Islet precursor cell (in vitro differentiated cells): ENCODE measurements at places on chromosomes 13 and 19.
A peak's percentile ranks its signal among the peaks of the same experiment; 100 is the strongest.

DNA sequence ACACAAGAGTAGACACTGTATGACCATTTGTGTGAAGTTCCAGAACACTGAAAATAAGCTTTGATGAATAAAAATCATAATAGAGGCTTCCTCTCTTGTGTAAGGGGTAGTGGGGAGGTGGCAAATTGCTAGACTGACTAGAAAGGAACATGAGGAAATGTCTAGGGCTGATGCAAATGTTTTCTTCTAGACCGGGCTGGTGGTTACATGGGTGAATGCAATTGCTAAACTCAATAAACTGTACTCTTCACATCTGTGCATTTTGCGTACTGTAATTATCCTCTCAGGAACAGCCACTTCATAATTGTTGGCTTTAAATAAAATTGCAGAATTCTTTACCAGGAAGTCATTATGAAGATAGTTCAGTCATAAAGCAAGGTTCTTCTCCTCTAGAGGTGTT lies 5.2 kb upstream of the KBTBD7 start:
- DNase-seq, result no peak

DNA sequence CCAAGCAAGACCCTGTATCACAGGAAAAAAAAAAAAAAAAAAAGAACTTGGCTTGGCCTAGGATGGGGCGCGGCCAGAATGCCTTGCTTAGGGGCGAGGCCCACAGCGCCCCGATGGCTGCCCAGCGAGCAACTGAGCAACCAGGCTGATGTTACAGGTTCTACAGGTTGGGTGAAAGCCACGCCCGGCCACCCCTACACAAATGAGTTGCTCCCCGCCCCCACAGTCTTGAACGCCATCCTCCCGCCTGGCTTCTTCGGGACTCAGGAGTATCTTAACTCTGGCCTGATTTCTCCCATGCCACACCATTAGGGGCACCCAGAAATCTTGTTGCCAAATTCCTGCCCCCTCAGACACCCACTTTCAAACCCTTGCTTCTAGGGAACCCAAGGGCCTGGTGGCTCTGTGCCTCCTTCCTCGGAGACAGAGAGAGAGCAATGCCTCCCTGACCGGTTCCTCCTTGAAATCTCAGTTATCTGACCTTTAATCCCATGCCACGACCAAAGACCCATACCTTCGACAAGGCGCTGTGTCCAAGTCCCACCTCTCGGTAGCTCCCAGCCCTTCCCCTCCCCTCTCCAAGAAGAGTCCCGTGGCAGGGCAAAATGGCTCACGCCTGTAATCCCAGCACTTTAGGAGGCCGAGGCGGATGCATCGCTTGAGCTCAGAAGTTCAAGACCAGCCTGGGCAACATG lies 1.1 kb upstream of the CBLC start:
- DNase-seq, result no peak

DNA sequence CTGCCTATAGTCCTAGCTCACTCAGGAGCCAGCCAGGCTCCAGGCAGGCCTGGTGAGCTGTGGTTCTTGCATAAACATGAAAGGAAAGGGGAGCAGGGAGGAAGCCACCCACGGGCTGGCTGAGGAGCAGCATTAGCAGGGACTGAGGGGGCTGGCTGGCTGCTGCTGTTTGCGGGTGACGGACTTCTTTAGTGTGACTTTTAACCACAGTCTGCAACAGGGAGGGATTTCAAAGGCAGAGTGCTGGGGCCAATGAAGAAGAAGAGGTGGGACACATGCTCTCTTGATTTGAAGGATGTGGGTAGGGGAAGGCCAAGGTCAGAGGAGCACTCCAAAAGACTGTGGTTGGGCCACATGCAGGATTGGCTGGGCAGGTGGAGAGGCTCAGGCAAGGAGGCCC lies 223.0 kb downstream of the DNAJC15 start:
- DNase-seq, result no peak

DNA sequence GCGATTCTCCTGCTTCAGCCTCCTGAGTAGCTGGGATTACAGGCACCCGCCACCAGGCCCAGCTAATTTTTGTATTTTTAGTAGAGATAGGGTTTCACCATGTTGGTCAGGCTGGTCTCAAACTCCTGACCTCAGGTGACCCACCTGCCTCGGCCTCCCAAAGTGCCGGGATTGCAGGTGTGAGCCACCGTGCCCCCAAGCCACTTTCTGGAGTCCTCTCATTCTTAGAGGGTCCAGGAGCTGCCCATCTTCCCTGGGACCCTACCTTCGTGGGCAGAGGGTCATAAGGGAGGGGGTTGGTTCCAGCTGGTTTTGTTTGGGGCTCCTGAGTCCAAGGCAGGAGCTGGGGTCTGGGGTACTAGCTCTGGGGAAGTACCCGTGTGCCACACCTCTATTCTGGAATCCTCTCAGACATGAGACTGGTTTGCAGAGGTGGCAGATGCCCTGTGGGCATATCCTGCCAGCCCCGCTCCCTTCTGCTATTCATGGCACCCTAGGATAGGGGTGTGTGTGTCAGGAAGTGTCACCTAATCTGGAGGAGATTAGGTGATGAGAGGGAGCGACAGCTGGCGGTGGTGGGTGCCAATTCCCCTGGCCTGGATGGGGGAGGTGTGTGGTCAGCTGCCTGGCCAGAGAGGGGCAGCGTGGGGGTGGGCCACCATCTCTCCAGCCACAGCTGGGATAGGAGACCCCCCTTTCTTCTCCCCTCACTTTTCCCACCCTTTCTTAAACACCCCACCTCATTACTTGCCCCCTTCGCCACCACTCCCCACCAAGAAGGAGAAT lies 2.1 kb downstream of the PRMT1 start:
- no peak for DNase-seq

DNA sequence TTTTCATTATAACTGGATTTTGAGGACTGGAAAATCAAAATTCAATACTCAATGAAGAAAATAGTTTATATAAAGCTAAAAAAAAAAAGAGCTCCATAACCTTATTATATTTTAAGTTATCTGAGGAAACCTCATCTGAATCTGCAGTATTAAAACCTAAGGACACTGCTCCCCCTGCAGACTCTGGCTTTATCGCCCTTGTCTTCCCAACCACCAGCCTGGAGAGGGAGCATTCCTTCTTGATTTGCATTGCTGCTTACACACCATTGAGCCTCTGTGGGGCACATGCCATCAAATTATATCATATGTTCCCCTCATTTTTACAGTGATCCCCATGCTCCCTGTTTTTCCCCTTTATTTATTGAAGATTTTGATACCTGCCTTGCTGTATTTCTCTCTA lies 871.4 kb upstream of the GPC6 start:
- DNase-seq, result peak; percentile 64

GRCh38 chr19:33661336-33661735 lies 39.6 kb downstream of the CHST8 start:
- DNase-seq, result peak; percentile 31

- no peak for DNase-seq
Observed at GRCh38 chr13:106262886-106263285, 272.6 kb downstream of the EFNB2 start.

DNA sequence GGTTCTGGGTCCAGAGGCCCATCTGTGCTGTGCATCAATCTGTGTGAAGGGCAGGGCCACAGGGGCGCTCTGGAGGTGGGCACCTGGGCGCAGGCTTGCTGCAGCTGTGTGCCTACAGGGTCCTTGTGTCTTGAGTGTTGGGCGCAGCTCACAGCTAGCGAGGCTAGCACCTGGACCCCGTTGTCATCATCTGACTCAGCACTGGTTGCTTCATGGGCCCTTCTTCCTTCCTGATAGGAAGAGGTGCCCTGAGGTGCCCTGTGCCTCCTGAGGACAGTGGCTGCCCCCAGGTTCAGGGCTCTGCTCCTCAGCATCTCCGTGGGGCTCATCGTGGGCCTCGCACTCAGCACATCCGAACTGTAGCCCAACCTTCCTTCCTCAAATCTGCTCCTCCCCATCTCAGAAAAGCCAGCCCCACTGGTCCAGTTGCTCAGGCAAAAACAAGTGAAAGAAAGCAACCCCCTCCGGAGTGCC lies 54.8 kb downstream of the GATAD2A start:
- DNase-seq, result no peak

GRCh38 chr13:113345486-113345885 lies 18.4 kb downstream of the GRTP1 start:
- DNase-seq, result no peak

DNA sequence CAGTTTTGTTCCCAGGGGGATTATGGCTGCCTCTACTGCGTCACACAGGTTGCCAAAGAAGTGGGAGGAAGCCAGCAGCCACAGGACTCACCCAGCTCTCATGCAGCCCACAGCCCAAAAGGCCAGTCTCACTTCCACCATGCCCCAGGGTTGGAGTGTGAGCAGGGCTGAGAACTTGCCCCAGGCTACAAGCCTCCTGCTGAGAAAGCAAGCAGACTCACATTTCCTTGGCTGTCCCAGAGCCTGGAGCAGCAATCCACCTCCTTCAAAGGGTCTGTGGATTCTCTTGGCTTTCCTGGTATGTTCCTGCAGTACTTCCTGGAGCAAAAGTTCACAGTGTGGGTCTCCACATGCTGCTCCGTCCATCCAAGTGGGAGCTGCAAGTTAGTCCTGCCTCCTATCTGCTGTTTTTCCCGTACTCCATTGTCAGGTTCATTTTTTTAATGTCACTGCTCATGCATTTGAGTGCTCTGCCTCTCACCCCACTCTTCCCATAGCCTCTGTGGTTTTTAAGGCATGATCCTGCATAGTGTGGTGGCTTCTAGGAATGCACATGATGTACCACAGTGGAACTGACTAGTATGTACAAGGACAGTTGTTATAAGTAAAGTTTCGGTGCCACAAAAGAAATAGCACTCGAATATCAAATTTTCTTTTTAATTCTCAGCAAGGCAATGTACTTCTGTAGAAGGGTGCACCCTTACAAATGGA lies 56.2 kb upstream of the ARHGEF7 start:
- DNase-seq, result peak; percentile 75

- no peak for DNase-seq
Observed at GRCh38 chr13:64849196-64849595, 2380.9 kb downstream of the PCDH9 start.

DNA sequence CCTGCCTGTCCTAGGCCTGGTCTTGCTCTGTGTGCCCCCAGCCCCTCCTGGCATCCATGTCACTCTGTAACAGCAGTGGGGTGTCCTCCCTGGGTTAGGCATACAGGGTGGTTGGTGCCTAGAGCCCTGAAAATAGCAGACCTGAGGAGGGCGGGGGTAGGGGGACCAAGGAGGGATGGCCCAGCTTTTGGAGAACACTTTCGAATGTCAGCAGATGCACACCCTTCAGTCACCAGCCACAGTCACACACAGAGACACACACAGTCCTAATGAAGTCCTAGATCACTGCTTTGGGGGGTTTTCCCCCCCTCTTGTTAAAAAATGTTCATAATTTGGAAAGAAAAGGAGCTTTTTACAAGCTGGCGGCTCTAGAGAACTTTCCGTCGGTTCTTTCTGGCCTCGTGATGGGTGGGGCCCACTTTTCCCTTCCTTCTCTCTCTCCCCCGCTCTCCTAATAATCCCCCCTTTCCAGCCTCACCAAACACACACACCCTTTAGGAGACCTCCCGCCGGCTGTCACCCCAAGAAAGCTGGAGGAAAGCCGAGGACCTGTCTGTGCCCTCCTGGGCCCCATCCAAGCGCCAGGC lies 47.9 kb downstream of the LYL1 start:
- no peak for DNase-seq

DNA sequence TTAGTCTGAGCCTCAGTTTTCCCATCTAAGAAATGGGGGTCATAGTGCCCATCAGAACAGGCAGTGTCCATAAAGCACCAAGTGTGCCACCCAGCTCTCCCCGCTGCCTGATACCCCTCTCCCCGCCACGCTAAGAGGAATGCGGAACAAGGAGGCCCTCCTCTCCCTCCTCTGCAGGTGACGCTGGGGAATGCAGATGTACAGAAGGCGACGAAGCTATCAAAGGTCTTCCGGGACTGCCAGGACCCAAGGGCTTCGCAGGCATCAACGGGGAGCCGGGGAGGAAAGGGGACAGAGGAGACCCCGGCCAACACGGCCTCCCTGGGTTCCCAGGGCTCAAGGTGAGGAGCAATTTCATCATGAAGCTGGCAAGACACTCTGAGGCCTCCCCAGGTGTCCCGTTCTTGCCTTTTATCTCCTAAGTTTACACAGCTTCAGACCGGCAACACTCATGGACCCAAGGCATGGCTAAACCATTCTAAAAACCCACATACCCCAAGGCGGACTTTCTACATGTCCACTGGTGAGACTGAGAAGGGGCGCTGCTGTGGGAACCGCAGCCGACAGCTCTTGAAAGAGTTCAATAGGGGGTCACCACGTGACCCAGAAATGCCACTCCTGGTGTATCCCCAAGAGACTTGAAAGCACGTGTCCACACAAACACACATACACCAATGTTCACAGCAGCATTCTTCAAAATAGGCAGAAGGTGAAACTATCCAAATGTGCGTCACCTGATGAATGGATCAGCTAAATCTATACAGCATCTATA lies 102.7 kb downstream of the RAB20 start:
- DNase-seq, result no peak

- DNase-seq, result no peak
Observed at GRCh38 chr13:24022568-24022967, 125.3 kb upstream of the C1QTNF9B start.

- DNase-seq, result no peak
Observed at GRCh38 chr13:33723365-33723764, 94.6 kb upstream of the RFC3 start.

GRCh38 chr13:56953965-56954364 lies 186.8 kb upstream of the PRR20A start:
- DNase-seq, result no peak

DNA sequence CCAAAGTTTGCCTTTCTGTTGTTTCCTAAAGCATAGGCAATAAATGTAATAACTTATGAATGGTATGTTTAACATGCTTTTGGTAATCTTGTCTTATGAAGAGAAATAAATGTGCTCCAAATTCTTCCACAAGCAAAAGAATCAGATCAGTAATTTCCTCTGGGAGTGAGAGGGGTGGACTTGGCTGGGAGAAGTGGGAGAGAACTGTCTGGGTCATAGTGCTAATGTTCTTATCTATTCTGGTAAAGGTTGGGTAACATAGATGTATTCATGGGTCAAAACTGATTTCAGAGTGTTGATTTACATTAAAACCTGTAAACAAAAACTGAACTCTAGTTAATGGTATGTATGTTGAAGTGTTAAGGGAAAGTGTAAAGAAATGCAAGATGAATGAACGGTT lies 211.7 kb upstream of the IRS2 start:
- no peak for DNase-seq

DNA sequence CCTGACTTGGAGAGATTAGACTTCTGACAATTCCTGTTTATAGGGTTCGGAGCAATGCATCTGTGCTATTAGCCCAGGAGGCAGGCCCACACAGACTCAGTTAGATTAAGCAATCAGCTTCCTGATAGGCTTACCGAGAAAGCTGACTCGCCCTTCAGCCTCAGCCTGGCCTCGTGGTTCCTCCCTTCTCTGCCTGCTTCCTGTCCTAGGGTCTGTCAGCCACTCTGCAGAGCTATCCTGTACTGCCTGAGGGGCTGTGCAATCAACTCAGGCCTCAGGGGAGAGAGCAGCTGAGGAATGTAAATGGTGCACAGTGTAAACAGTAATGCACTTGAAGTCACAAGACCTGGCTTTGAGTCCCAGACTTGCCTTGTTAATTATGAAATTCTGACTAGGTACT lies 30.7 kb downstream of the HTR2A start:
- DNase-seq, result peak; percentile 99
